ENCODE measurements at places on chromosomes 6 and 20. TPM values are rescaled to one million over a fixed set of nuclear protein-coding genes. Genes with fewer than 3 reads are reported as not detected.

MCHR2 gene
- total RNA-seq = not detected

CASS4 gene
- 0.17 TPM for total RNA-seq

GRCh38 chr6:81450180-81450579 lies 302.3 kb downstream of the TENT5A start:
- DNase-seq = peak; percentile 23

DNA sequence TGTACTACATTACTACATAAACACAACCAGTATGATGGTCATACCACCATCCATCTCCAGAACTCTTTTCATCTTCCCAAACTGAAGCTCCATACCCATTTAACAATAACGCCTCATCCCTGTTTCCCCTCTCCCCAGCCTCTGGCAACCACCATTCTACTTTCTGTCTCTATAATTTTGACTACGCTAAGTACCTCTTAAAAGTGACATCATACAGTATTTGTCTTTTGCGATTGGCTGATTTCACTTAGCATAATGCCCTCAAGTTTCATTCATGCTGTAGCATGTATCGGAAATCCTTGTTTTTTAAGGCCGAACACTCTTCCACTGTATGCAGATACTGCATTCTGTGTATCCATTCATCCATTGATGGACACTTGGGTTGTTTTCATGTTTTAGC lies 29.7 kb downstream of the GABRR1 start:
- no peak for DNase-seq

LGSN gene
- 13.2 TPM for total RNA-seq

ERVFRD-1 gene
- total RNA-seq = not detected

- no peak for DNase-seq
Observed at GRCh38 chr6:108606250-108606690, 45.6 kb downstream of the FOXO3 start.

KIF6 gene
- 0.08 TPM for total RNA-seq

- DNase-seq = no peak
Observed at GRCh38 chr20:12051206-12052163, 133.8 kb downstream of the BTBD3 start.

DNA sequence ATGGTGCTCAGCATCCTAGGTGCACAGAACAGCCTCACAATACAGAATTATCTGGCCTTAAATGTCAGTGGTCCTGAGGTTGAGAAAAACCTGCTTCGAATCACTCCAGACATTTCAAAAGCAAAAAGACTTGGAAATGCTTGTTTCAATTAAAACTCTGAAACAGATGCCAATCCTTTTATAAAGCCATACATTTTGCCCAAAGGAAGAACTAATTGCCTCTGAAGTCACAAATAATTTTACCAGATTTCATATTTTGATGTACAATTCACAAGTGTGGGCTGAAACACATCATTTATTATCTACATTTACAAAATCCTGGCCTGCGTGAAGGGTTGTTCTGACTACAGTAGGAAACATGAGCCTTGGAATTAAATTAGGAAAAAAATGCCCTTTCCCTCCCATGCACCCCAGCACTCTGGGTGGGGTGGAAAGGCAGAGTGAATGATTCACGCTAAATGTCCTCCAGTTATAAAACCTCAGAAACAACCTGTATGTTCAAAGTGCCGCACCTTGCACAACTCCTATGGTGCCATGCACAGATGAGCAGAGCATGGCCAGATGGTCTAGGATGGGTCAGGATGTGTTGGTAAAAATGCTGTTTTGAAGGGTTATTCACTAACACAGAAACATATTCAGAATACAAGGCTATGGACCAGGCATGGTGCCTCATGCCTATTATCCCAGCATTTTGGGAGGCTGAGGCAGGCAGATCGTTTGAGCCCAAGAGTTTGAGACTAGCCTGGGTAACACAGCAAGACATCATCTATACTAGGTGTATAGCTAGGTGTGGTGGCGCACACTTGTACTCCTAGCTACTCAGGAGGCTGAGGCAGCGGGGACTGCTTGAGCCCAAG lies 87.0 kb downstream of the ZMYND8 start:
- no peak for DNase-seq

DDX43 gene
- total RNA-seq = 0.16 TPM

NKX2-2 gene
- total RNA-seq = 1.4 TPM

DNA sequence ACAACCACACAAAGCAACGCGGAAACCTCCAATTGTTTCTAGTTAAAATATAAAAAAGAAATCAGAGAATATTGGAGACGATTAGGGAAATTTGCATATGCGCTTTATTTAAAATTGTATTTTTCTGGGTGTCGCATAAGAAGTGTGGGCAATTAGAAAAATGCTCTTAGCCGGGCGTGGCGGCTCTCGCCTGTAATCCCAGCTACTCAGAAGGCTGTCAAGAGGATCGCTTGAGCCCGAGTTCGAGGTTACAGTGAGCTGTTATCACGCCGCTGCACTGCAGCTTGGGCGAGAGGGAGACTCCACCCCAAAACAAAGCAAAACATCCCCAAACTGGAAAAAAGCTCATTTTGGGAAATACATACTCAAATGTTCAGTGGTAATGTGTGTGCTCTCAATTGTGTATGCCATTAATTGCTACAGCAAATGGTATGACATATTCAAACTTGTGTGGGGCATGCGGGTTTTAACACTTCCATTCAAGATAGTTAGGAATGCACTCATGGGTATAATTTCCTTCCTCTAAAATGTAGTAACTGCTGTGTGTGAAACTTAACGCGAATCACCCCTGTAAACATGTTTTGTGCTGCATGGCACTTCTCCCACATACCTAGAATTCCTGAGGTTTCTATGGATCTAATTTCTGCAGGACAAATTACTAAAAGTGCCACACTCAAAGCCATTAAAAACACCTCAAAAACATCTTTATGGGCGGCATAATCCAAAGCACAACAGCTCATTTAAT lies 54.7 kb upstream of the HFE start:
- peak; percentile 60 for DNase-seq

DNA sequence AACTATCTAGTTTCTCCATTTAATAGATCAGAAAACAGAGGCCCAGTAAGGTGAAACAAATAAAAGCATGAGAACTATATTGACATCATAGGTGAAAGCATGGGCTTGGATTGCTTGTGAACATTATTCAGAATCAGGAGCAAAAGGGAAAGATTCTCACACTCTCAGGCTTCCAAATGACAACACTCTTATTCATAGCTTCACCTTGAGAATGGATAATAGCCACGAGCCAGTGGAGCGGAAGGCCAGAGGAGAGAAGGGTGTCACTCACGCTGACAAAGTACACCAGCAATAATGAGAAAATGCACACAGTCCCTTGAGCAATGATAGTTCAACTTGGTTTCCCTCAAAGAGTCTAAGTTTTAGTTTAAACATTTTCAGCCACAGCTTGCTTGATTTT lies 339.0 kb downstream of the TPBG start:
- DNase-seq = no peak

GRCh38 chr20:49701241-49701790 lies 12.4 kb downstream of the B4GALT5 start:
- no peak for DNase-seq

DNA sequence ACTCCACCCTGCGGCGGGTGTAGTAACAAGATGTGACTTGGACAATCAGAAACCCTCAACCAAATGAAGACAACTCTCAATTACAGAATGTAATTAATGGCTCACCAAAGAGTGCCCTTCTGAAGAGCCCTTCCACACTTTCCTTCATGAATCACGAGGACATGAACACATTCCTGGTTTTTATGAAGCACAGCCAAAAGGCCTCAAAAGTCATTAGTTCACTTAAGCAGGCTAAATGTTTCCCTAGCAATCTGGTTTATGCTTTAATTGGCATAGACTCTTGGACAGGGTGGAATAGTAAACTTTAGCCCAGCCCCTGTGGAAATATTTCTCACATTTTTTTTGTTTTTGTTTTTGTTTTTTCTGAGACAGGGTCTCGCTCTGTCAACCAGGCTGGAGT lies 20.5 kb downstream of the CPNE5 start:
- DNase-seq = no peak

BACH2 gene
- 1.2 TPM for total RNA-seq

DNA sequence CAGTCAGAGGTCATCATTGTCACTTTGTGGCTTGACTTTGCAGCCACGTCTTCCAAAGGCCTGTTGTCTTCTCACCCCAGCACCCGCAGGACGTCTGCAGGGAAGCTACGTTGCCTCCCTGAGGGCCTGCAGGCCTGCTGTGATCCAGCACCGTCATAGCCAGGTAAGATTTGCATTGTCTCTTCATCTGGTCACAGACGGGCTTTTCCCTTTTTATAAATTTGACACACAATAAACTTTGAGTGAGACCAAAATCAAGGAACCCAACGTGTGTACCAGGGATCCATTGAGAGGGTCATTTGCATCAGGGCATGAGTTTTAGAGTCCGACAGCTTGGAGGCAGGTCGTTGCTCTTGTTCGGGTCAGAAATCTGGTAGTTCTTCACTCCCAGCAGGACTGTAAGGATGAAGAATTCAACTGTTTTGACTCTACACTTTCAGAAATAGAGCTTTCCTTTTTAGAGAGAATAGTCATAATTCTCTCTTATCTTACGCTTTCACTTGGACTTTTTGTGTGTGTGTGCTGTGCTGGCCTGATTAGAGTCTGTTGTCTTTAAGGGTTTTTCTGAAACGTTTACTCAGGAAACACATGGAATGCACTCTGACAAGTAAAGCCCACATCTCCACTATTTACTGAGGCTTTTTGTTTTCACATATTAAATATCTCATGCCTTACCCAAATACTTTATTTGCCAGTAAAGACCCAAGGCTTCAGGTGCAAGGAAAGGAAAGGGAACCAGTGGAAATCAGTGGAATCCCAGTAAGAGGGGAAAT lies 177.2 kb upstream of the TAB2 start:
- DNase-seq = no peak

- DNase-seq = peak; percentile 60
Observed at GRCh38 chr6:24763578-24763977, 11.2 kb upstream of the GMNN start.

FAM83D gene
- 32.6 TPM for total RNA-seq

GRCh38 chr6:33416386-33417127 lies 1.4 kb downstream of the CUTA start:
- DNase-seq = no peak

PNPLA1 gene
- total RNA-seq = 0.35 TPM

DNA sequence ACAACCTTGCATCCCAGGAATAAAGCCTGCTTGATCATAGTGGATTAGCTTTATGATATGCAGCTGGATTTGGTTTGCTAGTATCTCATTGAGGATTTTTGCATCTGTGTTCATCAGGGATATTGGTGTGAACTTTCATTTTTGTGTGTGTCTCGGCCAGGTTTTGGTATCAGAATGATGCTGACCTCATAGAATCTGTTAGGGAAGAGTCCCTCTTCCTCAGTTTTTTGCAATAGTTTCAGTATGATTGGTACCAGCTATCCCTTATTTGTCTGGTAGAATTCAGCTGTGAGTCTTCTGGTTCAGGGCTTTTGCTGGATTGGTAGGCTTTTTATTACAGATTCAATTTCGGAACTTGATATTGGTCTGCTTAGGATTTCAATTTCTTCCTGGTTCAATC lies 132.5 kb downstream of the ZFAND3 start:
- DNase-seq = no peak

GRCh38 chr20:61295249-61295648 lies 43.2 kb downstream of the CDH4 start:
- no peak for DNase-seq

DNA sequence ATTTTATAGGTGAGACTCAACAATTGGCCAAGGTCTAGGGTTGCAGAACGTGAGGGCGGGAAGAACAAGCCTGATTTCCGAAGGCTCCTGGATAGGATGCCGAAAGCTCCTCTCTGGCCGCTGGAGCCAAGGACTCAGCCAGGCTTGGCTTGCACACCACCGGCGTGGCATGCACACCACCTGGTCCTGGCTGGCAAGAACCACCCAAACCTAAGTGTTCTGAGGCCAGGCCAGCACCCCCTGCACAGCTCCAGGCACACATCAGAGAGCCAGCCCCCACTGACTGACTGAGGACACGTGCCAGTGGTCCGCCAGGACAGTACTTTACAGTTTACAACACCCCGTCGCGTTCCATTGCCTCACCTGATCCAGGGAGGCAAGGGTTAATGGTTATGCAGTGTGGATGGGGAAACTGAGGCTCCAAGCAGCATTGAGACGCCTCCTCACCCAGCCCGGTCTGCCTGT lies 414 bp downstream of the TGM2 start:
- DNase-seq = no peak

DDO gene
- total RNA-seq = 2.3 TPM

DNA sequence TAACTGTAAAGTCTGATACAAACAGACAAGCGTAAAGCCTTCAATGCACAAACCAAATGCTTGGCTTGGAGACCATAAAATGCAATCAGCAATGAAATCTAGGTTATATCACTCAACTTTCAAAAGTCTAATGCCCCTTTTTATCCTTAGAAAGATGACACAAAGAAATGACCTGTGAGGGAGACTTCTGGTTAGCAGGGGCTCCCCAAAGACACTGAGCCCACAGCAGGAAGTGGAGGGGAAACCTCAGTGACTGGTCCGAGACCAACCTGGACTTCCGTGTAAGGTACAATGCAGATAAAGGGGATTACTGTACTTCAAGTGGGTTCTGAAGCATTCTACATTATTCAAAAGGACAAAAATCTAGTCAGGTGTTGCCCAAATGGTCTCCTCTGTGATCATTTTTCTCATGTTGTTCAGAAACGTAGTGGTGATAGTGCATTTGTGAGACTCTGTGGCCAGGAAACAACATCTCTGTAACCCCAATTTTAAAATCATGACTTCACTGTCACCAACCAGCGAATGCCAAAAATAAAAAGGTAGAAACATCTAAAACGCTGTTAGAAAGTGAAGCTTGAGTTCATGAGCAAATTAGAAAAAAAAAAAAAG lies 88.2 kb downstream of the HIVEP2 start:
- no peak for DNase-seq

DNA sequence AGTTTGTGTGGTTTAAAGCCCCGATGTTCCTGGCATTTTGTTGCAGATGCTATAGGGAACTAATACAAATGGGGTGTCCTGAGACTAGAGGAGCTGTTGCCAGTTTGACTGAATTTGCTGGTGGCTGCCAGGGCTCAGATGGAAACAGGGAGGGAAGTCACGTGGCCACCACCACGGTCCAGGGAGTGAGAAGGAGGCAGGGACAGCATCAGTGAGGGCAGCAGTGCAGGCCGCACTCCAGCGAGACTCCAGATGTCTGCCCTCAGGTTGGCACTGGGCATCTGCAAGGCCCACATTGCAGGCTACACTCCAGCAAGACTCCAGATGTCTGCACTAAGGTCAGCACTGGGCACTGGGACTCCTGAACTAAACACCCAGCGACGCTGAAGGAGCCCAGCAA lies 86.2 kb downstream of the RAMACL start:
- no peak for DNase-seq

Data from colonic mucosa (tissue), 4 donors.